ENCODE measurements at places on chromosomes 2 and 18. TPM values are rescaled to one million over a fixed set of nuclear protein-coding genes. Genes with fewer than 3 reads are reported as not detected.
A peak's percentile ranks its signal among the peaks of the same experiment; 100 is the strongest.

DNA sequence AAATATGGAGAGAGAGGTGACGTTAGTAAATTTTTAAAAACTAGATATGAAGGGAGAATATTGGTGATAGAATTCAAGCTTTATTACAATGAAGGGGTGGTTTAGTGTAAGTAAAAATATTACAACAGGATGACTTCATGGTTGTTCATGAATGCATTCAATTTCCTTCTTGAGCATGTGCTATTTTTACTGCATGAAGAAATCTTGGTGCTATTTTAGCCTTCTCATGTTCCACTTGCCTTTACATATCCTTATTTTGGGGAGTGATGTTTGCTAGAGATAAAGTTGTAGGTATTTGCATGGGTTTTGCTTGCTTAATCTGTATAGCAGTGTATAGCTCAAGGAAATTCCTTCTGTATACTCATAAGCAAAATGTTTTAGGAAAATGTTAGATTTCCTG, 195.0 kb upstream of the MMADHC start:
- no peaks in the 10 kb centered on the region for H3K4me1 ChIP-seq
- no peak for DNase-seq
- no peak overlapping the region for H3K4me3 ChIP-seq
- no peaks in the 10 kb centered on the region for H3K27me3 ChIP-seq
- no peak overlapping the region for H3K27ac ChIP-seq

- no peak overlapping the region for H3K27ac ChIP-seq
- no peaks in the 10 kb centered on the region for H3K4me1 ChIP-seq
- H3K4me3 ChIP-seq, result no peak overlapping the region
- no peak for DNase-seq
- H3K36me3 ChIP-seq, result no peaks in the 10 kb centered on the region
Observed at GRCh38 chr2:191625016-191625415, 52.9 kb upstream of the NABP1 start.

DNA sequence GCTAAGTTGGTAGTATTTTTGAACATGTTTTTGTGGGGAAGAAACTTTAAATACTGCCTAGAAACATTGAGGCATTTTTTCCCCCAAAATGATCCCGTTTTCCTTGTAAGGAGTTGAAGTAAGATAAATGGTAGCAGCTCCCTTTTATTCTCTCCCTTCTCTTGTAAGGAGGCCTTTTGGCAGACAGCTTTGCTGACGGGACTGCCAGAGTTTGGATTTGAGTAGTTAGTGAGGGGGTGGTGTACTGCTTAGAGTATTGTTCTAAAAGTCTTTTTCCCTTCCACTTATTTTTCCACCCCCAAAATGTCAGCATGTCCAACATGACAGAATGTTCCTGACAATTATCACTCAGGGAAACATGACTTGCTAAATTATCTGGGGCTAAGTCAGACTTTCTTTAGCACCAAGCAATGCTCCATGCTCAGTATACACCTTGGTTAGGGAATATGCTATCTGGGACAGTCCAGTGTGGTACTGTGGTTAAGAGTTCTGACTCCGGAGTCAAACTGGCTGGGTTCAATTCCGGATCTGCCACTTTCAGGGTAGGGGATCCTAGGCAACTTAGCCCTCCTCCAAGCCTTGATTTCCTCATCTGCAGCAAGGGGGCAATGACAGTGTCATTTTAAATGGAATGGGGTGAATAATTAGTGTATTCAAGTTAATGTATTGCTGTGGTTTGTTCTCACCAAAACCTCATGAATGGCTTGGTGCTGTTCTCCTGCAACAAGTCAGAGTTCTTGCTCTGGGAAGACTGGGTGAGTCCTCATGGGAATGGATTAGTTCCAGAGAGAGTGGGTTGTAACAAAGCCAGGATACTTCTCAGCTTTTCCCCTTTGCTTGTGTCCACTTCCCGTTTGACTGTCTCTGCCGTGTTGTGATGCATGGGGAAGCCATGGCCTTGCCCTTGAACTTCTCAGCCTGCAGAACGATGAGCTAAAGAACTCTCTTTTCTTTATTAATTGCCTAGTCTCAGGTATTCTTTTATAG, 116.2 kb downstream of the TANC1 start:
- DNase-seq, result no peak
- H3K36me3 ChIP-seq, result no peaks in the 10 kb centered on the region
- H3K27me3 ChIP-seq, result no peaks in the 10 kb centered on the region
- peaks cover 34% of the 10 kb centered on the region for H3K4me1 ChIP-seq

GRCh38 chr2:1602278-1603010, 141.9 kb downstream of the PXDN start:
- peaks cover 57% of the 10 kb centered on the region for H3K4me1 ChIP-seq
- no peak overlapping the region for H3K4me3 ChIP-seq
- H3K27me3 ChIP-seq, result no peaks in the 10 kb centered on the region
- peak overlapping the region; percentile 92 for H3K27ac ChIP-seq
- no peak for DNase-seq

DNA sequence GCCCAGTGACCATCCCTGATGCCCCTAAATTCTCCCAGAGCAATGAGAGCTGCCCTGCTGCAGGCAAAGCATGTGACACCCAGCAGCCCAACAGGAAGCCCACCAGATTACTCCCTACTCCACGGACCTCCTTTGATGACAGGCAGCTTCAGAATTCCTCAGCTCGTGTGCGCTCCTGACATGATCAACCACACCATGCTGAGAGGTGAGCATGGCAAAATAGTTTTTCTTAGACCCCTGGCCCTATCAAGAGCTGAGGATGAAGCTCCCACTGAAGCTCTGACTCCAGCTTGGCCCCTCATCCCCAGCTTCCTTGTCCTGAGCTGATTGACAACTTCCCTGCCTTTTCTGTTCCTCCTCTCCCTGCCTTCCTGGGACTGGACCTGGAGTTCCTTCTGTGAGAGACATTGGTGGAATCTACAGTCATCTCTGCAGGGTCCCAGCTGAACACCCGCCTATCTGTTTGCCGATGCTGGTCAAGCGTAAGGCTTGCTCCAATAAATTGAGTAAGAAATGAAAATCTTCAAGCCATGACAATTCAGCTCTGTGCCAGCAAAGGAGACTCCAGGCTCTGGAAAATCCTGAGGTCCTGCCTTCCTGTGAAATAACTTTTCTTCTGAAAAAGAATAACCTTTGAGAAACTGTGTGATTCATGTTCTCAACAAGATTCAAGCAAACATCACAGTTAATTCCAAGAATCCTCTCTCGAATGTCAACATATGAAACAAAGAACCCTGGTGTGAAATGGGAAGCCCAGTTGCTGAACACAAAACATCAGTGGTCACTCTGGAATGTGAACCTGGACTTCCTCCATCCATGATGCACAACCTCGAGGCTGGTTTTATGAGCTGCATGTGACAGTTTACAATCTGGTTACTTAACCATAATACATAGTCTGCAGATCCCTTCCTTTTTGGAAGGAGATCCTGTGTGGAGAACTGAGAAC, 201.1 kb downstream of the SPP2 start:
- peaks cover 63% of the 10 kb centered on the region for H3K4me1 ChIP-seq
- no peaks in the 10 kb centered on the region for H3K27me3 ChIP-seq

RIF1 gene
- total RNA-seq, result 57.7 TPM

NT5C1B gene
- not detected for total RNA-seq

SERPINB3 gene
- total RNA-seq, result not detected

DNA sequence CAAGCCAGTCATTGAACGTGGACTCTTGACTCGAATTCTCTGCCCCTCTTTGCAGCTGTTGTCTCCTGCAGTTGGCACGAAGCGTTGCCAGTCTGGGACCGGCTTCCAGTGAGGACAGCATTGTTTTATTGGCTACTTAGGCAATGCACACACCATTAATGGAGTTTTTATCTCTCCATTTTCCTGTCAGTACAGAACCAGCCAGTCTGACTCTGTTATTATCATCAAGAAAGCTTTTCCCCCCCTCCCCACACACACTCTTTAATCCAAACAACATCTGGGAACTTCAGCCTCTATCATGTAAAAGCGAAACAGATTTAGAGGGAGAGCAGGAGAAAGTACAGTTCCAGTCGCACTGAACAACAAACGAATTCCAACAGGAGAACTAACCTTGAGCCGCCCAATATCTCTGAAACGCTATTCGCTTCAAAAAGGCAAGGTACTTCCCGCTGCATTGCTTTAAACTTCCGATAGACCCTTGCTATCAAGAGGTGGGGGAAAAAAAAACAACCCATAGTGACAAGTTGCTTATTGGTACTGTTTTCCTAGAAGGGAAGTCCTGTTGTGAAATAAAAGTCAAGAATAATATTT, 38.2 kb downstream of the ACVR1 start:
- H3K4me3 ChIP-seq, result peak overlapping the region; percentile 22
- peak overlapping the region; percentile 95 for H3K27ac ChIP-seq
- peaks cover 41% of the 10 kb centered on the region for H3K4me1 ChIP-seq

IGFBP5 gene
- total RNA-seq, result 1.9 TPM

DNA sequence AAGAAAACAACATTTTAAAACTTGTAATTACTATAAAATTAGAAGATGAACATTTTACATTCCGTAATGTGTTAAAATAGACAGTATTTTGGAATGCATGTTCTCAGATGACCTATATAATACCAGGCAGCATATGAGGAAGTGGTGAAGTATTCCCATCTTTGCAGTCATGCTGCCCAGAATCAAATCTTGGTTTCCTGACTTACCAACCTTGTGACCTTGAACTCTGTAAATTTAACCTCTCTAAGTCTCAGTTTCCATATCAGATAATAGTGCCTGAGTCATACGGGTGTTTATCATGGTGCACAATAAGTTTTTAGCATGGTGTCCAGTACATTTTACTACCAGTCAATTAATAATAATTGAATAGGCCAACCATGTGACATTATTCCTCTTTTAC, 7.3 kb upstream of the GALM start:
- DNase-seq, result no peak
- no peaks in the 10 kb centered on the region for H3K27me3 ChIP-seq
- no peak overlapping the region for H3K27ac ChIP-seq
- H3K36me3 ChIP-seq, result no peaks in the 10 kb centered on the region
- H3K4me3 ChIP-seq, result no peak overlapping the region
- H3K4me1 ChIP-seq, result no peaks in the 10 kb centered on the region

All from Panc1 (cell line).